ENCODE measurements at places on chromosomes 3 and 15. TPM values are rescaled to one million over a fixed set of nuclear protein-coding genes. Genes with fewer than 3 reads are reported as not detected.

RTP1 gene
- total RNA-seq: not detected

- no peaks in the 10 kb centered on the region for H3K27me3 ChIP-seq
- H3K36me3 ChIP-seq: no peaks in the 10 kb centered on the region
- H3K4me3 ChIP-seq: no peak overlapping the region
Observed at GRCh38 chr3:58631742-58632141, 34.8 kb downstream of the FAM3D start.

GRCh38 chr3:15307580-15307979 lies 24.8 kb downstream of the SH3BP5 start:
- peaks cover 79% of the 10 kb centered on the region for H3K4me1 ChIP-seq
- no peaks in the 10 kb centered on the region for H3K27me3 ChIP-seq
- peak; percentile 77 for DNase-seq
- H3K27ac ChIP-seq: no peak overlapping the region
- H3K4me3 ChIP-seq: no peak overlapping the region

DNA sequence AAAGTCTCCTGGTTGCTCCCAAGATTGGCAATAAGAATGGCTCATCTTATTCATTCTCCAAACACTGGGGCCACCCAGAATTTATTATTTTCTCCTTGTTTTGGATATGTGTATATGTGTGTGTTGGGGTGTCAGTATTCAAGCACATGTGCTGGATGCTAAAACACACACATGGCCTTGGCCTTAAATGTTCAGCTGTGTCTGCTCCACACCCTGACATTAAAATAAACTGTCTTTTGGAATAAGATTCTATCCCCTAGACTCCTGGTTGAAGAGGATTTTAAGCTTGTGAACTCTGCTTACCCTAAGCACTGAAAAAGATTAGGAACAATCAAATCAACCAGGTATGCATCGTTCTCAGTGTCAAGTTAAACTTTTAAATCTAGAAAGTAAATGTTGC lies 382.9 kb upstream of the MCTP2 start:
- DNase-seq: no peak
- no peaks in the 10 kb centered on the region for H3K27me3 ChIP-seq
- no peak overlapping the region for H3K4me3 ChIP-seq
- H3K36me3 ChIP-seq: no peaks in the 10 kb centered on the region
- H3K4me1 ChIP-seq: no peaks in the 10 kb centered on the region
- H3K27ac ChIP-seq: no peak overlapping the region

ARL6 gene
- total RNA-seq: 4.7 TPM

GRCh38 chr3:2713923-2714322 lies 396.3 kb downstream of the IL5RA start:
- H3K36me3 ChIP-seq: no peaks in the 10 kb centered on the region
- H3K4me1 ChIP-seq: no peaks in the 10 kb centered on the region
- no peak overlapping the region for H3K27ac ChIP-seq
- H3K4me3 ChIP-seq: no peak overlapping the region
- no peaks in the 10 kb centered on the region for H3K27me3 ChIP-seq
- no peak for DNase-seq

GRCh38 chr15:48097264-48097663 lies 23.5 kb upstream of the SLC24A5 start:
- H3K36me3 ChIP-seq: no peaks in the 10 kb centered on the region
- no peaks in the 10 kb centered on the region for H3K4me1 ChIP-seq
- DNase-seq: no peak
- no peak overlapping the region for H3K27ac ChIP-seq
- peaks cover 3% of the 10 kb centered on the region for H3K27me3 ChIP-seq
